ENCODE measurements at places on chromosomes 3 and 15.

DNA sequence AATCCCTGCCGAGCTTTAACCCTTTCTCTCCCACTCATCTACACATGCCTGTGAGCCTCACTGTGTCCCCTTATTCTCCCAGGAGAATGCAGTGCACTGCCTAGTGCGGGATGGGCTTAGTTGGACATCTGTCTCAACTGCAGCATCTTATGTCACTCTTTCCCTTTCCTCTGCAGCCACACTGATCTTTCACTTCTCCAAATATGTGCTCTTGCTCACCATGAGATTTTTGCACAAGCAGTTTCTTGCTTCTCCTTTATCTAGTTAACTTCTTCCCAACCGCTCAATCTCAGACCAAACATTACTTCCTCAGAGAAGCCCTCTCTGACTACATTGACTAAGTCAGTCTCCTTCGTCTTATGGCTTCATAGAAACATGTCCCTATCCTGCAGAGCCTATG is 292.3 kb downstream of the KBTBD8 start:
- DNase-seq, result no peak

DNA sequence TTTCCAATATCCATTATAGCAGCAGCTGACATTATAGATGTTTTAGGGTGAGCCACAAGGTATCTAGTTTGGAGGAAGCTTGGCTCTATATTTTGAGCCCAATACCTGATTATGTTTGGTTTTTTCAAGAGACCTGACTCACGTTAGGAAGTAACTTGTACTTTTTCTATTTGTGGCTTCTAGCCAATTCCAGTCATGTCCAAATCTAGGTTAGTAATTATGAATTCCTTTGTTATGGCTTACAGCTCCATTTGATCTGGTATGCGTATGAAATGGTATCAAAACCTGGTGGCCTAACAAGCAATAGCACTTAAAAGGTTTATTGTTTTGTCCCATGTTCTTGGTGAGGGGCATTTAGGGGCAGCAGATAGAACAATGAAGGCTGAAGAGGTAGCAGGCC is 115.9 kb downstream of the TOP2B start:
- no peak for DNase-seq

DNA sequence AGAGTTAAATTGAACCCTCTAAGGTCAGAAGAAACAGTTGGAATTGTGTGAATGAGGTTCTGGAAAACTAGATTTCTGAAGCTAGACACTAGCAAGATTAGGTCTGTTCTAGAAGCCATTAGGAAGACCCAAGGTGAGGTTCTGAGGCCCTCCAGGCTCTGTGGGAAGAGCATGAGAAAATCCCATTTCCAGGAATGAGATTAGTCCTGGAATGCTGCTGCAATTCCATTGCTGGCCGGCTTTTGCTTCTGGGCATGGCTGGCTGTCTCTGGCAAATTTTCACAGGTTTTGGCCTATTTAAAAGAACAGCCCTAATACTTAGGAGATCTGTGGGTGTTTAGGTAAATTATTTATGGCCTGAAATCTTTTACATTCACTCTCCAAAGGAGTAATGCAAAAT is 26.9 kb upstream of the PYDC2 start:
- no peak for DNase-seq

DNA sequence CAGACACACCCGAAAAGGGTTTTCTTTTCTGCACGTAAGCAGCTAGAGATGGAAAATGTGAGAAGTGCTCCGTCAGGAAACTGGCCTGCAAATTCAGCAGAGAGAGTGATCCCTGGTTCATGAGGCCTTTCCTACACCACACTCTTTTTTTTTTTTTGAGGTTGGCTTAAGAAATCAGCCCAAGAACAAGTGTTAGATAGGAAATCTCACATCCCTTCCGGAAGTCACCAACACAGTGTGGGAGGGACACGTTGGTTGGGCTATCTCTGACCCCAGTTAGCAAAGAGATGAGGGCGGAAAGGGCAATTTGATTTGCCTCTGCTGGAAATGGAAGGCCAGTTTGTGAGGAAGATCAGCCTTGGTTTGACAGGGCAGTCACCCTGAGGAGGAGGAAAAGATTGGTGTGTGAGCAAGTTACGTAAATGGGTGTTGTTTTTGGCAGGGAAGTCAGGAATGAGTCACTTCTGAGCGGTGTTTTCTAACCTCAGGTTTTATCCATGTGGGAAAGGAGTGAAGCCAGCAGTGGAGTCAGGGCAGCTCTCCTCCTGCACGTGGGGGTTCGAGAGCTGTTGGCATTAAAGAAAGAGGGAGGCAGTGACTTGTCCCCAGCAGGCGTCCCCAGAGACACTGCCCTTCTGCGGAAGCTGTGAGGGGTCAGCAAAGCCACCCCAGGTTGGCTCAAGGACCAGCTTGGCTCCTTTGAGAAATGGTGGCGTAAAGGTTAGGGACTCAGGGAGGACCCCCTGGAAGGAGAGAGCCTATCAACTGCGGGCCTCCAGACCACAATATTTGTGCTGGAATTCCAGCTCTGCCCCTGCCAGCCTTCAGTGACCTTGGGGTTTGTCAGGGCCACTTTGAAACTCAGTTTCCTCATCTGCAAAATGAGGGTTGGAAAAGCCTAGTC is 237.6 kb upstream of the BHLHE40 start:
- DNase-seq, result no peak

- no peak for DNase-seq
Observed at GRCh38 chr3:71080517-71081083, 502.9 kb downstream of the FOXP1 start.

DNA sequence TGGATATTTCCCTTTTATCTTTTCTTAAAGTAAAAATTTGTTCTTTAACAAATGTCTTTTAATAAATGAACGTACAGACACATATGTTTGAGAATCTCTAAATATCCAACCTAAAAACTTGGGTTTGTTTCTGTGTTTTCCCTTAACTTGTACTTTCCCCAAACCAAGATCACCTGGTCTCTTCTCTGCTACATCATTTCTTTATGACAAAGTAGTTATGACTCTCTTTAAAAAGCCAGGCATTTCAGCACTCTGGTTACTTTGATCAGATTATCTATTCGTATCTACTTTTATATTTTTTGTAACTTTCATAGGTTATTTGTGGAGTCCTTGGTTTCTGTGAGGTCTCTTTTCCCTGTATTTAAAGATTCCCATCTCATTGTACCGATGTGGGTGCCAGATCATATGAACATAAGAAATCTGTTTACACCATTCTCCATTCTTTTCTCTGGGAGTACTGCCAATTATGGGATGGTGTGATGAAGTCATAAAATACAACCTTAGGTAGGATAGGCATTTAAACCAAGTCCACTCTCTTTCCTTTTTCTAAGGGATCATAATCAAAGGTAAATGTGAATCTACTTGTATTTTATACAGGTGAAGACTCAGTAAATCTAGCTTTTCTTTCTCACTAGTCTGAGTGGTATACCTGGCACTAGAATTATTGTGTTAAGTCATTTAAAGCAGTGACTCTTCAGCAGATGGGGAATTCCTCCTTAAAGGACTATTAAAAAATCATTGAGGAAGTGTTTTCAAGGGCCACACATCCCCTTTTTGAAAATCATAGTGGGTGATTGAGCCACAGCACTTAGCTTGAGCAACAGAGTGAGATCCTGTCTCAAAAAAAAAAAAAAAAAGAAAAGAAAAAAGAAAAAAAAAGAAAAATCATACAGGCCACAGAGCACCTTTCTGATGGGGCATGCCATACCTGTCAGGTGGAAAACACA is 12.4 kb upstream of the NFKBIZ start:
- no peak for DNase-seq

DNA sequence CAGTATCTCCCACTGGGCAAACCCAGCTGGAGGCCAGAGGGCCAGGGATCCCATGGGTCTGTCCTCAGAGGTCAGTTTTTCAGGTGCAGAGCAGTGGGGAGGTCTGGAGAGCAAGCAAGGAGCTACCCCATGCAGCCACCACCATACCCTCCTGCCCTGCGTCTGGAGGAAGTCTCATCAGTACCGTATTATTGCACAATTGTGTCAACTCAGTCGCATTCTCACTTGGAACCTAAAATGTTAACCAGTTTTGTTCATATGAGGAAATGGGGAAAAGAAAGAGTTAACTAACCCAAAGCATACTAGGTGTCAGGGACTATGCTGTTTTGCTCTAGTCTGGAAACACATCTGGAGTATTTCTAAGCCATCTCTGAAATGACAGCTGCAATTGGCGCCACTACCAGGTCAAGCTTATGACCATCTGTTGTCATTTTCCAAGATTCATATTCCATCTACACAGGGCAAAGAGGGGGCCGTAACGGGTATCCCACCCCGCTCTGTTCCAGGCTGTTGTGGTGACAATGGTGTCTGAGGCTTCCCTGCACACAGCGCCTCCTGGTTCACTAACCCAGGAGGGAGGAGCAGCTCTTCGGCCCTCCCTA is 16.9 kb upstream of the APBA2 start:
- no peak for DNase-seq

- DNase-seq, result no peak
Observed at GRCh38 chr3:142275856-142276255, 50.5 kb upstream of the GK5 start.

- no peak for DNase-seq
Observed at GRCh38 chr15:51830276-51830806, 888 bp downstream of the TMOD3 start.

- no peak for DNase-seq
Observed at GRCh38 chr3:176927280-176927679, 270.0 kb downstream of the TBL1XR1 start.

DNA sequence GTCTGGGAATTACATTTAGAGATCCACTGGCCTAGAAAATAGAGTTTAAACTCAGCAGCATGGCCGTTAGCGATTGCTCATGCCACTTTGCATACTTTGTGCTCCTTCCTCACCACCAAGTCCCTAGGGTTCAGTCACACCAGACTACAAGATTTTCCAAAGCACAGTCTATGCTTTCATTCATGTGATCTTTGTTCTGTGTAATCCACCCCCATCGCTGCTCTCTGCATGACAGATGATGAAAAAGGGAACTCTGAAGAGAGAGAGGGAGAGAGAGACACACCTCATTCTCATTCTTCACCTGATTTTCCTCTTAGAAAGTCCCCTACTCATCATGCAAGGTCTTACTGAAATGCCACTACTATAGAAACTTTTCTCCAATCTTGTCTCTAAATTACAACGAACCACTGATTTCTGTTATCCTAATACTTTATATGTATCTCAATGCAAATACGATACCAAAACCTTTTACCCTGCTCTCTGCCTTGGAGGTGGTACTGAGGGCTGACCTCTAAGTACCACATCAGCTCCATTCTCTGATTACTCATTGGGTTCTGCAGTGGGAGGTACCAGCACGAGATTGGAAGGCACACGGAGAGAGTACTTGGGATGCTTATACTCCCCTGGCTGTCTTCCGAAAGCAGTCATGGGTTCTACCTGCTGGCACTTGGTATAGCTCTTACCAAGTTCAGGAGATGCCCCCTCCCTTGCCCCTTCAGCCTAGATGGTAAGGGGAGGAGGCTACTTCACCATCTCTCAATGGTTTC is 1.1 kb upstream of the PARP15 start:
- no peak for DNase-seq

DNA sequence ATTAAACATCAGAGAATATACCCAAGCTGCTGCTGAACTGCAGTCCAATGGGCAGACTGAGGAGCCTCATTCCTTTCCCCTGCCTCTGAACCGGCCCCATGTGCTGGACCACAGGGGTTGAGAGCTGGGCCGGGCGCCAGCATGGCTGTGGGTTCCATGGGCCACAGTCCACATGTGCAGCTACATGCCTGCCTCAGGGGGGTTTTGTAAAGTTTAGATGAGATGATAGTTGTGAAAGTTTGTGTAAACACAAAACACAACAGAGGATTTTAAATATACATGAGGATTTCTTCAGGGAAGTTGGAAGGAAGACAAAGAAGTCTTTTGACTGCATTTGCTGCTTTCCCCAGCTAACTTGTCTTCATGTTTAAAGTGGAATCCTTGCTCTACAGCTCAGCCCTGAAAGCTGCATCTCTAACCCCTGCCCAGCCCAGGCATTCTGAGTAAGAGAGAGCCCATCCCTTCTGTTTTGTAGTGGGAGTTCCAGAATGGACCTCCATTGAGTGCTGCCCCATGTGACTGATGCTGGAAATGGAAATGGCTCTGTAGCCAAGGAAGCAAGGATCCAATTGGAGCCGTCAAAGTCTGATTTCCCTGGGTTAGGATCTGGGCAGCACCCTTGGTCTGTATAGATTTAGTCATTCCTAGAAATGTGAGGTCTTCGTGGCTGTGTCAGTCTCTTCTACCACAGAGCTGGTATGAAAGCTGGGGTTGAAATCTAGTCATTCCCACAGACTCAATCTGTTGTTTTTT is 17.5 kb downstream of the SLC12A8 start:
- no peak for DNase-seq

GRCh38 chr3:141655801-141656200 is 82.3 kb upstream of the RNF7 start:
- DNase-seq, result no peak

DNA sequence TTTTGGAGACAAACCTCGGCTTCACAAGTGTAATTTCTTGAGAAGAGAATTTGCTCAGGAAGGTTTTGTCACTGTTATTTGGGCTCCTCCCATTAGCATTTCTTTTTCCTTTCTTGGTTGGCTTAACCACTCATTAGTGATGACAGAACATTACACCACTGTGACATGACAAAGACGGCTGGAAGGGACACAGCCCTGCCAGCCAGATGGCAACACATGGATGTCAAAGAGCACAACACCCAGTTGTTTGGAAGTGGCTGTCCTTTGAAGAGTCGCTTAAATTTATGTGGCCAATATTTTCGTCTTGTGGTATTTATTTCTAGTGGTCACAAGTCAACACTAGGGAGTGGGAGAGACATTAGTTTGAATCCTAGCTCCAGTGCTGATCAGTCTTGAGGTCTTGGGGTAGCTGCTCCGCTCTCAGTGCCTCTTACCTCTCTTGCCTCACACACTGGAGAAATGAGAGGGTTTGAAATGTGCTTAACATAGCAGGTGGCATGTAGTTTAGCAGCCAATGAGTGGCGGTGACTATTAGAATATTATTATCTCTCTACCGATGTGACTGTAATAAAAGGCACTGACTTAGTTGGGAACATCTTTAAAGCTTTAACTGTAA is 92.8 kb downstream of the FRMD4B start:
- no peak for DNase-seq

DNA sequence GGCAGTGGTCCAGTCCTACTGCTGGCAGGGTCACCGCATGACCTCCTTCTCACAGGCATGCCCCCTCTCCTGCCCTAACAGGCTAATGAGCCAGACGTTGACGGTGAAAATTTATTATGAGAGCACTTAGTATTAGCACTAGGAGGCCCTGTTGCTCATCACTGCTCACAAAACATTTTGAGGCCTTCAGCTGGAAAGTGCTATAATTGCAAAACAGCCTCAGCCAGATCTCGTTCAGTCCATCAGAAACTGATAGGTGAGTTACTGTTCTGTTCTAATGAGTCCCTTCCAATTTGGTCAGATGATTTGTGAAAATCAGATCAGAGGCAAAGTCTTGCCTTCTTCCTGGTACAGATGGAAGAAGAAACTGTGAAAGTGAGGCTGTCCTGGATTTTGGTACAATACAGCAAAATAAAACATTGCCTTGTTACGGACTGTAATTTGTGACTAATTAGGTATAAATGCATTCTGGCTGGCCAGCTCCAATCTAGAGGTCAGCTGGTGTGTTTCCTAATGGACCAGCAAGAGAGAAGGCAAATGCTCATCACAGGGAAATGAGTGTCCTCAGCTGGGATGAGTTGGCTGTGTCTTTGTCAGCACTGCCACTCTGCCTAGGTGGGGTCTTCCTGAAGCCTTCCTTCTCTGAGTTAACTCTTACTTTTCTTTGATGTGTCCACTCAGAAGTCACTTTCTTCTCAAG is 316.8 kb downstream of the CHST2 start:
- no peak for DNase-seq

- DNase-seq, result no peak
Observed at GRCh38 chr3:43048470-43048869, 57.4 kb downstream of the POMGNT2 start.

Measured in stimulated activated naive CD4-positive, alpha-beta T cell (primary cell).